ENCODE measurements at places on chromosomes 3 and 15. TPM values are rescaled to one million over a fixed set of nuclear protein-coding genes. Genes with fewer than 3 reads are reported as not detected.
A peak's percentile ranks its signal among the peaks of the same experiment; 100 is the strongest.

DNA sequence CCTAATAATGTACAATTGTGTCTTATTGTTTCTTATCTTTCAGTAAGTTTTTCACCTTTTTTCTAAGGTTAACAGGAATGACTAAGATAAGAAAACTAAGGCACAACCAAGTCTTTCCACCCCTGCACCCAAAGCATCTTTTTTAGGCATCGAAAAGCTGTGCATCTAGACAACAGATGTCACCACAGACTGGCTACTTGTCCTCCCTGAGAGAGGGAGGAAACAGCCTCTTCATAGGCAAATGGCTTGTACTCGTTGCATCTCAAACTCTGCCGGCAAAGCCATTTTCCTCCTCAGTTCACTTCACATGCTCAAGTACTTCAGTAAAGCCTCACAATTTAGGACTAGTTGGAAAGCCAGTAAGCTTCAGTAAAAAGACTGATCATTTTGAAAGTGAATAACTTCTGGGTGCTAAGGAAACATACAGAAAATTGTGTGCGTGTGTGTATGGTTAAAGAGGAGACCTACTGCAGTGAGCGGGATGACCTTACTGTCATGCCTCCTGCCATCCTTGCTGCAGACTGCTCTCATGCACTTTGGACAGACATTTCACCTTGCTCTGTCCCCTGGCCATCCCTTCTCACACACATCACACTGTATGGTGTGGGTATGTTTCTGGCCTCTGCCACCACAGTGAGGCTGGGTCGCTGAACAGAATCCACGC, 36.5 kb upstream of the HACD2 start:
- DNase-seq, result no peak

DNA sequence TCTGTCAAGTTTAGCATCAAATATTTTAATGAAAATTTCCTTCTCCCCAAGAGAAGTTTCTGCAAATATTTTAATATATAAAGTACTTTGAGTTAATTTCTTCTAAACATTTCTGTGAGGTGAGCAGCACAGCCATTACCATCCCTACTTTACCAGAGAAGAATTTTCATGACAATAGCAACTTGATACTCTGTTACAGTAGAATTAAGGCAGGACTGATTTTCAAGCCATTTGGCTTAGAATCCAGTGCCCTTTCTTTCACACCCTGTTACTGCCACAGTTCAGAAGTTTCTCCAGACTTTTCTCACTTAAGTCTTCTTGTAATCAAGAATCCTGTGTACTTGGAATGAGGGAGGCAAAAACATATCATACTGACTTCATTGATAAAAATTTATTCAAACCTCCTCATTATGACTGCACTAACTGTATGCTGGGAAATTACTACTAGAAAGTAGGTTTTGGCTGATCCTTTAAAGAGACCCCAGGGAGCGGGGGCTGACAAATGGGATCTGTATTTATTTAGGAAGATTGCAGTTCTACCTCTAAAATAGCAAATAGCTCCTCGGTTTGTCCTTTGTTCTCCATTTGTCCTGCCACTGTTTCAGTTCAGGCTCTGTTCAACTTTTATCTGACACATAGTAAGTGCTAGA, 557.0 kb upstream of the SGO1 start:
- no peak for DNase-seq

DNA sequence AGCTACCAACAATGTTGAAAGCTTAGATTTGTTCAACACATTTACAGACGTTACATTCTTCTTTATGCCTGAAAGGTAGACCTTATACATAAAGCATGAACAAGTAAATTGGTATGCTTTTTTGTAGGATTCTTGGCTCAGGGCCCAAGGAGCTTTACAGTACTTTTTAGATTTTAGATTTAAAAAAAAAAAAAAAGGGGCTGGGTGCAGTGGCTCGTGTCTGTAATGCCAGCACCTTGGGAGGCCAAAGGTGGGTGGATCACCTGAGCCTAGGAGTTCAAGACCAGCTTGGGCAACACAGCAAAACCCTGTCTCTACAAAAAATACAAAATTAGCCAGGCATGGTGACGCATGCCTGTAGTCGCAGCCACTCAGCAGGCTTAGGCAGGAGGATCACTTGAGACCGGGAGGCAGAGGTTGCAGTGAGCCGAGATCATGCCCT, 39.7 kb downstream of the MEF2A start:
- DNase-seq, result no peak

- peak; percentile 81 for DNase-seq
These were observed 17.2 kb downstream of the TNFAIP8L3 start for GRCh38 chr15:51077221-51078153.

DNA sequence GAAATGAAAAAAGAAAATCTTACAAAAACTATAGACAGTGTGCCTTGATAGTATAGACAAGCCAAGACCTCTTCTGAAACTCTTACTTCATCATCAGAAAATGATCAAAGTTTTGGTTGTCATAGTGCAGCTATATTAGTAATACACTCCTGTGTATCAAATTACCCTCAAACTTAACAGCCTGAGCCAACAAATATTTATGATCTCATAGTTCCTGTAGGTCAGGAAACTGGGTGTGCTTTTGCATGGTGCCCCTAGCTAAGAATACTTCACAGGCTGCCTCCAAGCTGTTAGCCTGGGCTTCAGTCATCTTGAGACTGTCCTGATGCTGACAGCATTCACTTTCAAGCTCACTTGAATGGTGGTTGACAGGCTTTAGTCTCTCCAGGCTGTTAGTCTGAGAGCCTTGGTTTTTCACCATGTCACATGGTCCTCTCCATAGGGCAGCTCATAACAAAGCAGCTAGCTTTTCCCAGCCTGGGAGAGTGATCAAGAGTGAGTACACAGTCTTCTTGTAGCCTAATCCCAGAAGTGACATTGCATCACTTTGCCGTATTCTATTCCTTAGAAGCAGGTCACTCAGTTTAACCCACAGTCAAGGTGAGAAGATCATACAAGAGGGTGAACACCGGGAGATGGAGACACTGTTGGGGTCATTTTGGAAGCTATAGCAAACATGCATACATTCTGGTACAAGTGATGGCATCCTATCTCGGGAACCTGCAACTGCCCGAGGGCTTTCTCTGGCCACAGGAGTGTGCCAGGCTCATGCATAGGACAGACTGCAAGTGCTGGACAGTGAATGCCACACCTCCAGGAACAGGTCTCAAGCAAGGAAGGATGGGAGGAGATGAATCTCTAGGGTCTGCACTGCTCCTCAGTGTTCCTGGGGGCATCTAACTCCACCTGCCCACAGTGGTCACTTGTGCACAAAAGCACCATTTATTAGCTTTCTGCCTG, 173.4 kb upstream of the CADPS start:
- DNase-seq, result no peak

DNA sequence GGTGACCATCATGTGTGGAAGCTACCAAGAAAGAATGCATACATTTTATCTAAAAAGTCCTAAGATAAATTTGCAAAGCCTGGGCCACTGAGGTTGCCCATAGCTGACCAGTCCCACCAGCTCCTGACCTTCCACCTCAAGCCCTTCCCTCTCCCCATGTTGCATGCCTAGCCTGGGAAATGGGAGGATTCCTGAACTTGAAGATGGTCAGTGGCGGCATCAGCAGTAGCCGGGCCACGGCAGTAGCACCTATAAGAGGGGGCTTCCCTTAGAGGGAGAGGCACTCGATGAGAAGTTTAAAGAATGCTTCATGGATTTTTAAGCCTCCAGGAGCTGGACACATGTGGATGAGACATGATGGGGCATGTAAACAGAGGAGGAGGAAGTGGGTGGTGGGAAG, 172.1 kb downstream of the KLF13 start:
- no peak for DNase-seq

GRCh38 chr15:75760704-75761435, 48.2 kb upstream of the CSPG4 start:
- DNase-seq, result no peak

DNA sequence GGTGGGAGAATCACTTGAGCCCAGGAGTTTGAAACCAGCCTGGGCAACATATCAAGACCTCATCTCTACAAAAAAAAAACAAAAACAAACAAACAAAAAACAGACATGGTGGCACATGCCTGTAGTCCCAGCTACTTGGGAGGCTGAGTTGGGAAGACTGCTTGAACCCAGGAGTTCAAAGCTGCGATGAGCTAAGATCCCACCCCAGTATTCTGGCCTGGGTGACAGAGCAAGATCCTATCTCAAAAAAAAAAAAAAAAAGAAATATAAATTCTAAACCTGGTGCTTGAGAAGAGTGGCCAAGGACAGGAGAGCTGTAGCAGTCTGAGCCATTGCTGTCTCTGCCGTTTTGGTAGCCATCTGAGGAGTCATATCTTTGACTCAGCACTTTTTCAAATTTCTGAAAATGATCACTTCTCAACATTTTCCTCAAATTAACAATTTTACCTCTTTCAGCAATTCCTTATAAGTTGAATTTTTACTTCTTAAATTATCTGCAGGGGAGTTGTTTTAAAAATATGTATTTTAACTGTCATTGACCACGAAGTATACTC, 3.6 kb upstream of the DENND4A start:
- no peak for DNase-seq

DNA sequence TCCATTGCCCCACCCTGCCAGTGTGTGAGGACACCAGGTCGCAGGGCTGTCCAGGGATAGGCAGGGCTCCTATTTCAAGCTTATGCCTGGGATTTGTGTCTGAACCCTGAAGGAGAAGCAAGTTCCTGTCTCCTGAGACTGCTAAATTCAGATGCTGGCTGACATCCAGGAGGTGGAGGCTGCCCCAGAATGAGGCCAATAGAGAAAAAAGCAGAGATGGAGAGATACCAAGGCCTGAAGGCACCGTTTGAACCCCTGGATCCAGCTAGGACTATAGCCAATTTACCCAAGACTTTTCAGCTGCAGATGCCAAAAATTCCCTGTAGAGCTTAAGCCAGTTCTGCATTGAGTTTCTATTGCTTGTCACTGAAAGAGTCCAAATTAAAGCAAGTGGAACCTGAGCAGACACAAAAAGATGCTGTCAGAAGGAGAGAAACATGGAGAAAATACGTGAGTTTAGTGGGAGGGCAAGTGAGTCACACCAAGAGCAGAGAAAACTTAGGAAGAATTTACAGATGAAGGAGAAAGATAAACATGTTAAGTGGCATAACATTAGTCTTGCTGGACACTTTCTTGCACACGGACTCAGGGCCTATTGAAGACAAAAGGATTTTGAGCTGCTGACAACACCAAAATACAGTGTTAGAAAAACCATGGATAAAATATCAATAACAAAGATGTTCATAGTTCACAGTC, 148.6 kb downstream of the CNTN3 start:
- no peak for DNase-seq

GRCh38 chr15:41921639-41922038, 27.8 kb upstream of the SPTBN5 start:
- no peak for DNase-seq

DNA sequence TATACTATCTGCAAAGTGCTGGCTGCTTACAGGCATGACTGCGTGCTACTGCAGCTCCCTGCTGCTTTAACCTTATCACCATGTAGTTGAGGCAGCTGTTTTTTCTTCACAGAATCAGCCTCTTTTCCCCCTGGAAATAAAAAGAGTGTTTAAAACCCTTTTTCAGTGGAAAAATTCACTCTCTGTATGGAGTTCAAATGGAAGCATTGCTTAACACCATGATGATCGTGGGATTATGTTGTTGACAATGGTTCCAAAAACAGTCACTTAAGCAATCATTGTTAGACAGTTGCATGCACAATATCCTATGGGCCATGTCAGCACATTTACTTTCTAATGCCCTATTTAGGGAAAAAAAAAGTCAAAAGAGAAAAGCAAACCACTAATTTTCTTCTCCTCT, 536.4 kb downstream of the UNC13C start:
- no peak for DNase-seq

The ERICH6 gene
- total RNA-seq, result not detected

The CYP19A1 gene
- total RNA-seq, result 0.86 TPM

The TMEM40 gene
- total RNA-seq, result 4.8 TPM

The STAC gene
- total RNA-seq, result 0.47 TPM

The GUCA1C gene
- not detected for total RNA-seq

The DAZL gene
- total RNA-seq, result not detected

The TRIM71 gene
- total RNA-seq, result not detected

The SYNPR gene
- total RNA-seq, result 10.4 TPM

The SLC2A2 gene
- not detected for total RNA-seq

The NUP210 gene
- 4.7 TPM for total RNA-seq

The ACKR4 gene
- 2.1 TPM for total RNA-seq

The B3GALNT1 gene
- total RNA-seq, result 57.9 TPM

The OCA2 gene
- 0.09 TPM for total RNA-seq

The CPN2 gene
- total RNA-seq, result not detected

The CYP8B1 gene
- not detected for total RNA-seq

All from left cardiac atrium (tissue), 4 donors.